ENCODE measurements at places on chromosomes 3 and 15.

- no peak for DNase-seq
Observed at GRCh38 chr3:14288833-14289451, 110.3 kb downstream of the LSM3 start.

- no peak for DNase-seq
Observed at GRCh38 chr15:50418041-50418583, 6.1 kb upstream of the USP8 start.

DNA sequence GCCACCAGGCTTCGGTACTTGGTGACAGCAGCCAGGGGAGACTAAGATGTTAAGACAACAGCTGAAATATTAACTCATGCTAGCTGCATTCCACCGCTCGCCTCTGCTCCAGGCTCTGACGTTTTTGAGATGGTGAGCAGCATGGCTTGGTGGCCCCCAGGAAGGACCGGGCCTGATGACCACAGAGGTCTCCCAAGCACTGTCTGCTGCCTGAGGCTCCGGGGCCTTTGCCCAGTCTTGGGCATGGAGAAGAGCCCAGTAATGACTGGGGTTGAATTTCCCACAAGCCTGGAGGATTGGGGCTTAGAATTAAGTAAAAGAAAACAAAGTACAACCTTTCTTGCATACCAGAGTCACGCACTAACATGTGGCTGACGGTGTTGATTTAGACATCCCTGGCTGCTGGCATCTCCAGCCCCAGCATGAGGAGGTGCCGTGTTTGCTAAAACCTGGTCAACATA is 243.6 kb upstream of the LYSMD4 start:
- no peak for DNase-seq

GRCh38 chr3:99175276-99175812 is 273.8 kb upstream of the DCBLD2 start:
- DNase-seq: no peak

DNA sequence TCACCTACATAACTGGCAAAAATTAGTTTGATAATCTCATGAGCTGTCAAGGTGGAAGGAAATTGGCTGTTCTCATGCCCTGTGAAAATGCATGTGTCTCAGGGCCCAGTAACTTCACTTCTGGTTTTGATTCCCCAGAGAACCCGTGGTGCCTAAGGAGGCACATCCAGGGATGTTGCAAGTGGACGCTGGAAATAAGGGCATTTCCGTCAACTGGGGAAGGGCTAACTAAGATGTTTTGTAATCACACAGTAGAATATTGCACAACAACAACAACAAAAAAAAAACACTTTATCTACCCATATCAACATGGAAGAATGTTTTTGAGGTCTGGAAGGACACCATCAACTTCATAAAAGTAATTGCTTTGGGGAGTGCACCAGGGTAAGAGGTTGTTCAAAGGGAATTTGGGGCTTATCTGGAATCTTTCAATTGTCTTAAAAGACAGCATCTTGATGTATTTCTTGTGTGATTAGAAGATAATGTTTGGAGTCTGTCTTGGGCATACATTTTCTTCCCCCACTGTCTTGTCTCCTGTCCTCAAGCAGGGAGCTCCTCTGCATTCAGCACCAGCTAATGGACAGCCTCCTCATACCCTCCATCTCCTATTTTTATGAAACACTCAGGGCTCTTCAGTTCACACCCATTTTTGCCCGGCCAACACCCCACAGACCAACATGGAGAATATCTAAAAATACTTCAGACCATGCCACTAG is 37.2 kb upstream of the PRR20G start:
- no peak for DNase-seq

DNA sequence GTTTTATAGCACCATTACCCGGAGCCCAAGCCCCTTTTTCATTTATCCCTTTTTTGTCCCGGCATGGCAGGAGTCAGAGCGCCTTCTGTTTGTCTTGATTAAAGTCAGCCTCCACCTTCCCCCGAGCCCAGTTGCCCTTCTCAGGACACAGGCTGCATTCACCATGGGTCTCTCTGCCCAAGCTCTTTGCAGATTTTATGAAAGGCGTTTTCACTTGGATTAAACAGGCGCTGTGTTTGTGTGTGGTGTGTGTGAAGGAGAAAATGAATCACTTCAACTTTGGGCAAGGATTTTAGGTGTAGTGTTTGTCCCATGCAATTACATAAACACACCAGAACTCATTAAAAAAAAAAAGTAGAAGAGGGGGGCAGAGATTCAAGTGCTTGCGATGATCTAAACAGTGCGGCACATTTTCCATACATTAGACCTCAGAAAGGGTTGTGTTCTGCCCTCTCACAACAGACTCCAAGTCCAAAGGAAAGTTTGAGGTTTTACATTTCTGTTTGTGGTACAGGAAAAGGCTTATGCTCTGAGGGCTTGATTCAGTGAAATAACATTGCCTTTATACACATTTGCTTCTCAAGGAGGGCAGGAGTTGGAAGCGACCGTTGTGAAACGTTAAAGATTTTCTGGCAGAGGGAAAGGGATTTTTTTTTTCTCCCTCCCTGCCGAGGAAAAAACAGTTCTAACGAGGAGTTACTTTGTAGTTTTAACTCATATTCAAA is 14.5 kb upstream of the IL16 start:
- no peak for DNase-seq

GRCh38 chr3:155772801-155773200 is 27.9 kb upstream of the PLCH1 start:
- DNase-seq: no peak

DNA sequence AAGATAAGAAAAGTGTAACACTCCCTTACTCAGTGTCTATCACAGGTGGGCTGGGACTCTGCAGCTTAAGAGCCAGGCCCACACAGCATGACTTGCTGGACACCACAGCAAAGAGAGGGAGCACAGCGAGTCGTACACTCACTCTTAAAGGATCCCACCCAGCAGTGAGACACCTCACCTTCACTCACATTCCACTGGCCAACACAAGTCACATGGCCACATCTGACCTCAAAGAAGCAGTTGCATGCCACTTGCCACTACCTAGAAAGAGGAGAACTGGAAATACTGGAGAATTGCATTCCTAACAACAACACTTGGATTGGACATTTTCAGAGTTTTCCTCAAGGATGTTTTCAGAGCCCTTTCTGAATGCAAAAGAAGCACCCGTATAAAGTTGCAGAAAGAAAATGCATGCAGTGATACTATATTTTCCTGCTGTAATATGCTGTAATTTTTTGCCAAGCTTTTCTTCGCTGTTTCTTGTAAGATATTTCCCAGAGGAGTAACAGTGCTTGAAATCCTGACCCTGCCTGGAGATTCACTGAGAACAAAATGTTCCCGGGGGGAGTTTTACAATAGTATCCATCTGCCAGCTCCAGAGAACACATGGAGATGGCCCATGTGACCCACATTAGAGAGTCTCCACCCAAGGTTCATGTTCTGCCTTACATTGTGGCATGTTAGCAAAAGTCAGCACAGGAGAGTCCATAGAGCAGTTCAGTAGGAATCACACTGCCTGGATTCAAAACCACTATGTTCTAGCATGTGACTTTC is 42.2 kb downstream of the TRIM42 start:
- no peak for DNase-seq

DNA sequence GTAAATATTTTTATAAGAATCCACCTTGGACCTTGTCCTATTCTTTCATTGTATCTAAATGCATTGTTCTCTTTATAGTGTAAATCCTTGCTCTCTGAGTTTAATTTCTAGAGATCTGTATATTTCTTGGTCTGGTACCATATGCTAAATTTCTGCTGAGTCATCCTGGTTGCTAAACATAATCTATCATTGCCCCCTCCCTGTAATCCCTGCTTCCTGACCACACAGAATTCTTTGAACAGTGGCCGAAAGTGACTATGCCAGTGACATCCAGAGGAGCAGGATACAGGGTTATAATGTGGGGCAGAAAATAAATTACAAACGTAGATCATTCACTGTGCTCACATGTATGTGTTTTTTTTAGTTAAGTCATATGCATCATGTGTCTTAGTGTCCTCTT is 143.1 kb downstream of the DIPK2A start:
- no peak for DNase-seq

DNA sequence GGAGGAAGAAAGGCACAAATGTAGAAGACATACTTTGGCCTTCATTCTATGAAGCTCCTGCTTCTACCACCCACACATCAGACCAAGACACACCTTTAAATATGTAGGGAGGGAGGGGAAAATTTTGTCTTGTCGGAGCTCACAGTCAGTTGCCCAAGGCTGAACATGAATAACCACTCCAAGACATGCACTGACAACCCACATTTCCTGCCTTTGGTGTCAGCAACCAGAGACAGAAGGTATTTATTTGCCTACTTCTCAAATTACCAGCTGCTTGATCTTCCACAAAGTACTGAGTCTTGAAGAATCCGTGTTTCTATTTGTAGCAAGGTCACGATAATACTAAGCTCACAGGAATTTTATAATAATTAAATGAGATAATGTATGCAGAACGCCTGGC is 169.7 kb downstream of the KCNMB2 start:
- no peak for DNase-seq

DNA sequence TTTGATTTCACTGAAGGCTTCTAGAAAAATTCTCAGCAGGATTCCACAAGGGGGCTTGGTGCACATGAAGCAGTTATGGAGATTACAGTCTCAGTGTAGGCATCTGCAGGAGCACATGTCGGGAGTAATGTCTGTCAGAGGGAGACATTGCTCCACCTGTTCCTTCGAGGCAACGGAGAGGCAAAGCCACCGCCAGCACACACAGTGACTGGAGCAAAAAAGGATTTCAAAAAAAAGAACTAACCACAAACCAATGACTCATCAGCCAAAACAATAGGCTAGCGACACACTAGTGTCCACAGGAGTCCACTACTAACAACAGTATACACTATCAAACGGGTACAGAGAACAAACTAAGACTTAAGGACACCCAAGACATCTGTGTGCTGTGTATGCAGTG is 68.9 kb downstream of the NPTN start:
- no peak for DNase-seq

- DNase-seq: peak; percentile 19
Observed at GRCh38 chr3:37855363-37855970, 6.2 kb upstream of the CTDSPL start.

DNA sequence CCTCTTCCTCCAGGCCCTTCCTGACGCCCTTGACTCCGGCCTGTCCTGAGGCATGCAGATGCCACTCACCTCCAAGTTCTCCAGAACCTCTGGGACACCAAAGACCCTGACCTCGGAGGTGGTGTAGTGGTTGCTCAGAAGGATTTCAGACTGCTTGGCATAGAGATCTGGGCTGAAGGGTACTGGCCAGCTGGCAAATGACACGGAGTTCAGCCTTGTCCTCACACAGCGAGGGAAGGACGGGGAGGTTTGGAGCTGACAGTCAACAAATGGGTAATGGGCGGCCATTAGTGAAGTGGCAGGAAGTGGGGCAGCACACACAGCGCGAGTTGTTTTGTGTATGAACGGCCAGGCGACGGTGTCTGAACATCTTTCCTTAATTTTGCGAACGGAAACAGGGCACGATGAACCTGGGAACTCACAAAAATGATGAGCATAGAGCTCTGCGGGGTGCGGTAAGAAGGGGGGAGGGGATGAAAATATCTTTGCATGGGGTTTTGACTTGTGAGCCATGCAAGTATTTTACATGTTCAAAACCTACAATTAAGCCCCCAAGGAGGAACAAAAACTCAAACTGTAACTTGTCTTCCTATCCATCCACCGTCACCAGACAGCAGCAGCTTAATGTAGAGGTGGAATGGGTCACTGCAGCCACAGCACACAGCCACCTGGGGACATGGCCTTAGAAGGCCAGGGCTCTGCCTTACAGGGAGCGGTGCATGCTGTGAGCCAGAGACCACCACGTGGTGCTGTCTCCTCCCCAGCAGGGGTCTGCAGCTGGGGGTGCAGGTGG is 43.6 kb upstream of the RPL32 start:
- DNase-seq: no peak

DNA sequence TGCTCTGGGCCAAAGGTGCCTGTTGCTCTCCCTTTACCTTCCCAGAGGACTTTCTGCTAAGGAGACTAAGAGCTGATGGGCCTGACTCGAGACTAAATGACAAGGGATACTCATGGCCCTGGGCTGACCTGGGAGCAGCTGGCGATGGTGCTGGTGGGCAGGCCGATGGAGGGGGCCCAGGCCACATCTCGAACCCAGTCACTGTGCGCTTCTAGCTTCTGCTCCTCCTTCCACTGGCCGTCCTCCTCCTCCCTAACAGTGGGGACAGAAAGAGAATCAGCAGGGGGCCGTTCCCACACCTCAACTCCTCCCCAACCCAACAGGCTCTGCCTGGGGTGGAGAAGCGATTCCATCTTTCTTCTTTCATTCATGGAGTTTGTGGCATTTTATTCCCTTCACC is 12.2 kb upstream of the GHRL start:
- no peak for DNase-seq

GRCh38 chr3:87333393-87333892 is 57.1 kb upstream of the POU1F1 start:
- no peak for DNase-seq

- no peak for DNase-seq
Observed at GRCh38 chr3:22244761-22245521, 493.9 kb upstream of the ZNF385D start.

DNA sequence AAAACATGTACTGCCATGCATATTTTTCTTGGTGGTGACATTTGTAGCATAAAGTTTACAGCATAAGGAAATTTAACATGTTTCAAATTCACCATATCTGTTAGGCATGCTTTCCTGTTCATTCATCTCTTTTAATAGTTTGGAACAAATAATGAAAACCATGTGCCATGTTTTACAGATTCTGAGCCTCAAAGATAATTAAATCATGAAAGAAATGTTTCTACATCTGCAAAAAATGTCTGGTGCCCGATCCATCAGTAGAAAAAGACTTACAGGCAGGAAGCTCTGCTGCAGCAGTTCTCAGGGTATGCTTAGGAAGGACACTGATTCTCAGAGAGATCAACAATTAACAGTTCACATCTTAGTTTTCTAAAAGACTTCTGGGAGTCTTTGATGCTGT is 316.2 kb downstream of the IL5RA start:
- DNase-seq: no peak

DNA sequence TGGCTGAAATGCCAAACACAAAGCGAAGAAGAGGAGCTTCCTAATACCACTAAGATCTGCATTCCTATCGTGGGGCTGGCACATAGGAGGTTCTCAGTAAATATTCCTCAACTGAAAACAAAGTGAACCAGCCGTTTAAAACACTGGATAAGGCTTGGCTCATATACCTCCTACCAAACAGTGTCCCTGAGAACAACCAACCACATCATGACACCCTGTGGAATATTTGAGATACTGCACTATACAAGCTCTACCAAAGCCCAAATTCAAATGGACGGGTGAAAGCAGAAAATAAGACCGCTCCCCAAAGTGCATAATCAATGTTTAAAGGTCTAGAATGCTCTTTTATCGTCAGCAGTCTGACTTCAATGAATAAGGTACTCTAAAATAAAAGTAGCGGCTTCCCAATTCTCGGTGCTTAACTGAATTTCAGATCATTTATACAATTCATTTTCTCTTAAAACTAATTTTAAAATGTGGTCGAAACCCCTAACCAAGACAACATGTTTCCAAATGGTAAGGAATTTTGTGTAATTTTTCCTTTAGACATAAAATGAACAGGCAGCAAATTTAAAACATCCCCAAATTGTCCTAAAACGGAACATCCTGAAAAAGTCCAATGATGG is 425.8 kb downstream of the ERC2 start:
- DNase-seq: no peak

GRCh38 chr3:174460831-174461230 is 398.3 kb upstream of the NAALADL2 start:
- DNase-seq: no peak
